IPS-NIHi11 (cell line): ENCODE measurements at places on chromosomes 3 and 15.

DNA sequence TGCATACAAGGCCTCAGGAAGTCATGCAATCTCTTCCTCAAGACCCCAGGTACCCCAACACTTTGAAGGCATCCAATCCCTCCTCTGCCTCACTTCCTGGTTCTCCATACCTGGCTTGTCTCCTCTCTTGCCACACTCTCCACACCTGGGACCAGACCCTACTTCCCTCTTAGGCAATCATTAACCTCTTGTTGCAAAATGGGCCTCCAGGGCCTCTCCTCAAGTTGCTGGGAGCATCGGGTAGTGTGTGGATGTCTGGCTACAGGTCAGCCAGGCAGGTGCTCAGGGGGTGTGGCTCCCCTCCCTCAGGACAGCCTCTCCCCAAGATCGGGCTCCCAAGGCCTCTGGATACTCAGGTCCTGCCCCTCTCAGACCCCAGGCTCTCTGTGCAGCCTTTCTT is 8.6 kb downstream of the PLA2G4E start:
- no peak for DNase-seq

DNA sequence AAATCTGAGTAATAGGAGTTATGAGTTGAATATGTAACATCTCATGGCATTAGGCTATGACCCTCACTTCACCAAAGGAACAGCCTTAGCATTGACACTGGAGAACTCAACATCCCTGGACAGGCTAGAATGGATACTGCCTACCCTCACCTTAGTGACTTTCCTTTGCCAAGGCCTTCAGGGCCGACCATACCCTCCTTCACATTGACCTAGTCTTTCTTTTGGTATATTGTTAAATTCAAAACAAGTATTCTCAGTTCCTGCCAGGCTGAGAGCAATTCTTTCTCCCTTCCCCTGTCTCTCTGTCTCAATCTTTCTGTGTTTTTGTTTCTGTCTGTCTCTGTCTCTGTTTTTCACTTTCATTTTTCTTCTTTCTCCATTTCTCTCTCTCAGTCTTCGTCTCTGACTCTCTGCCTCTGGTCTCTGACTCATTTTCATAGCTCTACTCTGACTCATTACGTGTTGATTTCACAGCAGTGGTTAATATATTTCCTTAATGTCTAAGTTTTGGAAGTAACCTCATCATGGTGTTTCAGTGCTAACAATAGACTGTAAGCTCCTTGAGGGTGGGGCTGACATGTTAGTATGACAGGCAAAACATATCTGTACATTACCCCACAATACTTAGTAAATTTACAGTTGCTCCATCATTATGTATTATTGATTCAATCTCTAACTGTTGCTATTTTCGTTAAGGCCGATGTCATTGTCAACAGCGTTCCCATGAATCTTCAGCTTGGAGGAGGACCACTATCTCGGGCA is 32.5 kb downstream of the PARP15 start:
- DNase-seq: no peak

GRCh38 chr3:56370991-56371775 is 97.1 kb downstream of the ERC2 start:
- no peak for DNase-seq

DNA sequence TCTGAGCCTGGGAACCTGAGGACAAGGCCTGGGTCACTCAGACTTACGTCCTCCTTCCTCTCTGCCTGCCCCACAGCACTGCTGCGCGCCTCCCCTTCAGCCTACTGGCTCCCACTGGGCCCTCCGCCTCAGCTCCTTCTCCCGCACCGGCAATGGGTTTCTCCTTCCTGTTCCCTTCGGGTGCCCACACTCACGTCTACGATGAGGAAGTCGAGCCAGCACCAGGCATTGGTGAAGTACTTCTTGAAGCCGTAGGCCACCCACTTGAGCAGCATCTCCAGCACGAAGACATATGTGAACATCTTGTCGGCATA is 70.0 kb downstream of the EXOG start:
- DNase-seq: no peak

GRCh38 chr15:42199126-42199525 is 9.0 kb downstream of the VPS39 start:
- no peak for DNase-seq

- no peak for DNase-seq
Measured at GRCh38 chr15:71239592-71240364, 124.5 kb downstream of the THSD4 start.

GRCh38 chr3:127034990-127035652 is 52.2 kb downstream of the PLXNA1 start:
- no peak for DNase-seq
